ENCODE measurements at places on chromosomes 13 and 19.

DNA sequence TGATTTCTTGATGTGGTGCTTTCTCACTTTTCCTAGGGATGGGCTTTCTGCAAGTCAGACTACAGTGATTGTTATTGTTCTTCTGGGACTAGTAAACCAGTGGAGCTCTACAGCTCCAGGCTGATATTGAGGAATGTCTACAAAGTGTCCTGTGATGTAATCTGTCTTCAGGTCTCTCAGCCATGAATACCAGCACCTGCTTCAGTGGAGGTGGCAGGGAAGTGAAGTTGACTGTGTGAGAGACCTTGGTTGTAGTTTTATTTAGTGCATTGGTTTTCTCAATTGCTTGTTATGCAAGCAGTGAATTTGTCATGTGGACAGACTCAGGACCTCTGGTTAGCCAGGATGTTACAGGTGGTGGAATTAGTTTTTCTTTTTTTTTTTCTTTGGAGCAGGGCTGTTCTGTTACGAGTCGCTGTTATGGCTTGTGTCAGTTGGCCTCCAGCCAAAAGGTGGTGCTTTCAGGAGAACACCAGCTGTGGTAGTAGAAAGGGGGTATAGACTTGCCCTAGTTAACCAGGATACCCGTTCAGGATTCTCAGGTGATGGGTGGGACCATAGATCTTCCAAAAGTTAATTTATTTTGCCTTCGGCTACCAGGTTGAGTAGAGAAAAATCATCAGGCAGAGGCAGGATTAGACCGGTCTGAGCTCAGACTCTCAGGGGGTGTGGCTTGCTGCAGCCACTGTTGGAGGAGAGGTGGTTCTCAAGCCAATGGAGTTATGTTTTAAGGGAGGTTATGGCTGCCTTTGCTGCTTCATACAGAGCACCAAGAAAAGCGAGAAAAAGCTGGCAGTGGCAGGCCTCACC is 11.9 kb upstream of the ZNF675 start:
- DNase-seq, result no peak

DNA sequence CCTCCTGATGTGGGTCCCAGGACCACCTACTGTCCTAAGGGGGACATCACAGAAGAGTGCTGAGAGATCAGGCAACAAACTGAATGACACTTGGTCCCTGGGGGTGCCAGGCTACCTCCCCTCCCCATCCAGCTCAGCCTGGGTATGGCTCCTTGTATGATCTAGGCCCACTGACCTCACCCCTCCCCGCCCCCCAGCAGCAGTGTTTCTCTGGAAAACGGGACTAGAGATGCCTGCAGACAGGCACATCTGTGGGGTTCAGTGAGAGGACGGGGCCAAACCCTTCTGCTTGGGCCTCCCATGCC is 9.3 kb downstream of the ACP4 start:
- no peak for DNase-seq

DNA sequence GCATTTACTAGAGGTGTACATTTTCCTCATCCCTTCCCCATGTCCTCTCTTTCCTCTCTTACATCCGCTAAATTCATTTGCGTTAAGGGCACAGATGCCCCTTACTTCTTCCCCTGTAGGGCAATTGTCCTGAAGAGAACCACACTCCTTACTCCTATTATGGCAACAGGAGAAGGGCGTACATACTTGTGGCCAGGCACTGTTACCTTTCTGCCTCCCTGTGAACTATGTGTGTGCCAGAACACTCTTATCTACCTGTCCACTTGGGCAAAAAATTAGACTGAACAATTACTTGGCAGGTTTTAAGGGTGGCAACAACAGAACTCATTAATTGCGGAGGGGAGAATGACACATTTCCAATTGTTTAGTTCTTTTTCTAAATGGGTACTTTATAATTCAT is 152.5 kb downstream of the RGCC start:
- no peak for DNase-seq

DNA sequence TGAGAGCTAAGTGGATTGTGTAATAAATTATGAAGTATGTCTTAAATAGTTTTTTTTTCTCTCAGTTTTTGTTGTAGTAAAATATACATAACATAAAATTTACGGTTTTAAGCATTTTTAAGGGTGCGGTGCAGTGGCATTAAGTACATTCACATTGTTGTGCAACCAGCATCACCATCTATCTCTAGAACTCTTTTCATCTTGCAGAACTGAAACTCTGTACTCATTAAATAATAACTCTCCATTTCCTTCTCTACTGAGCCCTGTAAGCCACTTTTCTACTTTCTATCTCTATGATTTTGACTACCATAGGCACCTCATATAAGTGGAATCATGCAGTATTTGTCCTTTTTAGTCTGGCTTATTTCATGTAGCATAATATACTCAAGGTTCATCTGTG is 87.1 kb downstream of the GJA3 start:
- DNase-seq, result no peak

DNA sequence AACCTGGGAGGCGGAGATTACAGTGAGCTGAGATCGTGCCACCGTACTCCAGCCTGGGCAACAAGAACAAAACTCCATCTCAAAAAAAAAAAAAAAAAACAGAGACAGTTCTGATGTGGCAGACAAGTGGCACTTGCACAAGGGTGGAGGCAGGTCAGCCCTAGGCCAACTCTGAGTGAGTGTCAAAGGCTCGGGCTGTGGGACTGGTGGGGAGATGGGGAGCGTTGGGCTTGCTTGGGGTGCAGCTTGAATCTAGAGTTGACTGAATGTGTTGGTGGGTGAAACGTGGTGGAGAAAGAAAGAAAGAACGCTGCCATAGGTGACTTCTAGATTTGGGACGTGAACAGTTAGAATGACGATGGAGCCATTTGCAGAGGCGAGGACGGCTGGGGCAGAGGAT is 121.3 kb upstream of the SPACA7 start:
- DNase-seq, result no peak

DNA sequence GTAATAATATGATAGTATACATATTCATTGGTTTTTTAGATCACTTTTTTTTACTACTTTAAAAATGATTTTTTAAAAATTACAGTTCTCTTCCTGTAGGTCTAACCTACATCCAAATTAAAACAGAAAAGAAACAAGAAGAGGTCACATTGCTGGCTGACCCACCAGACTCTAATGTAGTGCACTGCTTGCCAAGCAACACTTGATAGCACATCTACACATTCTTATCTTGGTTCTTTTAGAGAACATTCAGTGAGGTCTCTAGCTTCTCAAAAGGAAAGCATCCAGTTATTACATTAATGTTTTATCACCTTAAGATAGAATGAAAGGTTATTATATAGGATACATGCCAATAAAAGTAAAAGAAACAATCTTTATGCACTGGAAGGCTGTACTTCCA is 35.6 kb downstream of the NDFIP2 start:
- no peak for DNase-seq

DNA sequence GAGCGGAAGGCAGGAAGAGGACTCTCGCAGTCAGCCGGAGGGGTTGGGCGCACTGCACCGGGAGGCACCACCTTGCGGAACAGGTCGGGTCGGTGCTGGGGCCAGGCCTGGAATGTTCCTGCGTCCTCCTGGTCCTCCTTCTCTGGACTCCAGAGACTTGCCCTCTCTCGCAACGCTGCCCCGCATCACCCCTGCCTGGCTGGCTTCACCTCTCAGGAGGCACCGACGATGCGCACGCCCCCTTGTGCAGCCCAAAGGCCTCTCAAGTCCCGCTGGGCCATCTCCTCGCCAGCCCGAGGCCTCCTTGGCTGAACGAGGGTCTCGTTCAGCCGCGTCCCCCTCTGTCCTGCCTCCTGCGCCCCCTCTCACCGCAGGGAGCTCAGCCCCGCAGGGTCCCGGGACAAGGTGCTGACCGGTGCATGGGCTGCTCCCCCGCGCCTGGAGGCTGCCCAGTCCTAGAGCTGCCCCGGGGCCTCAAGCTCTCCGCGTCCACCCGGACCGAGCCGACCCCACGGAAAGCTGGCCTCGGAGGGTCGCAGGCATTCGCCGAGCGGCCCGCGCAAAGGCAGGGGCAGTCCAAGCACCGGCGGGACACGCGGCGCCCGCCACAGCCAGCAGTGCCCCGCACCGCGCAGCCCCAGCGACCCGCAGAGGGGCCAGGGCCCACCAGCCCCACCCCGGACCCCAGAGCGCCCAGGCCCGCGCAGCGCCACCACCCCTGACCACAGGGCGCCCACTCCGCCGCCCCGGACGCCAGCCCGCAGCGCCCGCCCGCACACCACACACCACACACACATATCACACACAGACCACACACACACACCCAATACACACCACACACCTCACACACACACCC is 133.8 kb downstream of the CRYL1 start:
- DNase-seq, result no peak

GRCh38 chr19:49616532-49616931 is 23.4 kb downstream of the RRAS start:
- no peak for DNase-seq

DNA sequence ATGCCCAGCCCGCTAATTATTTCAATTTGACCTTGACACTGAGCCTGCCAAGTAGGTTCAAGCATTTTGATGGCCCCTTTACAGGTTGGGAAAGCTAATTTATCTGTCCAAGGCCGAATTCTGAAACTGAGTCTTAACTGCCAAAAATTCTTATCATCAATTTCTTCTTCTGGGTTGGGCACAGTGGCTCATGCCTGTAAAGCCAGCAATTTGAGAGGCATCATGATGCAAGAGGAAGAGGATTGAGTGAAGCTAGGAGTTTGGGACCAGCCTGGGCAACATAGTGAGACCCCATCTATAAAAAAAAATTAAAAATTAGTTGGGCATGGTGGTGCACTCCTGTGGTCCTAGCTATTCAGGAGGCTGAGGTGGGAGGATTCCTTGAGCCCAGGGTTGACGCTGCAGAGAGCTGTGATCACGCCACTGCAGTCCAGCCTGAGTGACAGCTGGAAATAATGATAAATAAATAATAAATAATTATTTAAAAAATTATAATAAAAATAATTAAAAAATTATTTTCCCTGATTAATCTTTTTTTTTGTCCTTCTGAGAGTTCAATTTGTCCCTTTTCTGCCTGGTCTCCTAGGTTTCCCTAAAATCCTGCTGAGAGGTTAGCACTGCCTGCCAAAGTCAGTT is 1.3 kb upstream of the LDLR start:
- DNase-seq, result no peak

GRCh38 chr13:41613984-41614661 is 156.8 kb downstream of the RGCC start:
- no peak for DNase-seq

- no peak for DNase-seq
Observed at GRCh38 chr13:113558461-113558860, 26.1 kb upstream of the TFDP1 start.

- DNase-seq, result no peak
Observed at GRCh38 chr13:99383946-99384345, 76.7 kb upstream of the GPR183 start.

- no peak for DNase-seq
Observed at GRCh38 chr19:1122972-1123363, 19.2 kb downstream of the GPX4 start.

GRCh38 chr13:111859354-111860230 is 207.4 kb upstream of the SOX1 start:
- no peak for DNase-seq

DNA sequence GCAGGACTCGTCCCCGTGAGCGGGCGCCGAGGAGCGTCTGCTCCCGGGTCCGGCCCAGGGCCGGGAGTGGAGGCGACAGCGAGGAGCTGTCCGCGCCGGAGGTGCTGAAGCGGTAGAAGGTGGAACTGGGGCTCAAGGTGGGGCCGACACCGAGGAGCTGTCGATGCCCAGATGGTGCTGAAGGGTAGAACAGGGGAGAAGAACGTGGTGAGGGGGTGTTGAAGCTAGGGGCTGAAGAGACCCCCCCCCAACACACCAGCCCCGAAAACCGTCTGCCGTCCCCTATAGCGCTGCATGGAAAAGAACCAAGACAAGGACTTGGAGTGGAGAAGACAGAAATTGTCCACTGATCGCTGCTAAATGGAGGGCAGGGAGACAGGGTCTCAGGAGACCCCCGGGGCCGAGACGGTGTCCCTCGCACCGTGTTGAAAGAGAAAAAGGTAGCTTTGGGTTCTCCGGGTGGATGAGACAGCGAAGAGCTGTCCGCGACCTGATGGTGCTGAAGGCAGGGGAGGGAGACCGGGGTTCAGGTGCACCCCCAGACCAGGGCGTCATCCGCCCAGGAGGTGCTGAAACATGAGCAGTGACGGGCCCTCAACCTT is 7.1 kb upstream of the PDE4C start:
- DNase-seq, result no peak

DNA sequence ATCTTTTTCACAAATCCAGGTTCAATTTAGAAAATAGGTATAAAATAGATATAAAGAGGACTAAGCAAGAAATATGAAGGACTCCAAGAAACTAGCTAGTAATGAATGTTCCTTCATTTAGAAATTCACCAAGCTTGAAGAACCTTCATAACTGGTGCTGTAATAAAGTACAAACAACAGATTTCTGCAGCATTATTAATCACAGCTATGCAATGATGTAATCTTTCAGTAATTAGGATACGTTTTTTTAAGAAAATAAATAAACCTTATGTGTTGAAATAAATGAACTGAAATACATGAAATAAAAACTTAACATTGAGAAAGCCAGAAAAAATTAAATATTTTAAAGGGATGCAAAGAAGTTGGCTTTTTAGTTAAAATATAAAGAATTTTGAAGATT is 236.1 kb downstream of the RGCC start:
- no peak for DNase-seq

DNA sequence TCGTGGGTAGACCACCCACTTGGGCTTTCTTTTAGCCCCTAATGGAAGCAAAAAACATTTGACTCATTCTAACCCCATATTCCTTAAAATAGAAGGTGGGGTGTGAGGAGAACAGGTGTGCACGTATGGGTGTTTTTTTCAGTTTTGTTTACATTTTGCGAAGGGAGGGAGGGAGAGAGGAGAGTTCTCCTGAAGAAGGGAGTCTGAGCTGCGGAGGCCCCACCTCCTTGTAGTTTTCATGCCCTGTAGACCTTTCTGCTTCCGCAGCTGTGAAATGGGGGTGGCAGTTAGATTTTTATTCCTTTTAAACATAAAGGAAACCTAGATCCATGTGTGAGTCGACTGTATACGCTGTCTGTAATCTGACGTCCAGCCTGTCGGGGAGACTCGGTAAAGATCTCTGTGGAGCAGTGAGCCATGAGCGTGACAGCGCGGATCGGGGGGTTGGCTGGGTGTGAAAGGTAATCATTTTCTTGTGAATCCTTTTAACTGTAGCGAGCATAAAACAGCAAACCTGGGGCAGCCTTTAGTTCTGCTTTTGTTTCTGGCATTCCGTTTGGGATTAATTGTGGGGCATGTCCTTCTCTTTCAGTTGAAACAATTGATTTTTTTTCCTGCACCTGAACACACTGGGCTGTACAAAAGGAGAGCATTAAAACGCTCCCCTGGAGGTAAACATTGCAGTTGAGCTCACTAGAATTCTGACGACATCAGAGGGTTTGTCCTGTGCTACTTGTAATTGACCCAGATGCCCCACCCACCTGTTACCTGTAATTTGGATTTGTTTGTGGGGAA is 2.3 kb downstream of the UPF1 start:
- no peak for DNase-seq

GRCh38 chr19:41194157-41194552 is 1.1 kb downstream of the CYP2S1 start:
- DNase-seq, result no peak

DNA sequence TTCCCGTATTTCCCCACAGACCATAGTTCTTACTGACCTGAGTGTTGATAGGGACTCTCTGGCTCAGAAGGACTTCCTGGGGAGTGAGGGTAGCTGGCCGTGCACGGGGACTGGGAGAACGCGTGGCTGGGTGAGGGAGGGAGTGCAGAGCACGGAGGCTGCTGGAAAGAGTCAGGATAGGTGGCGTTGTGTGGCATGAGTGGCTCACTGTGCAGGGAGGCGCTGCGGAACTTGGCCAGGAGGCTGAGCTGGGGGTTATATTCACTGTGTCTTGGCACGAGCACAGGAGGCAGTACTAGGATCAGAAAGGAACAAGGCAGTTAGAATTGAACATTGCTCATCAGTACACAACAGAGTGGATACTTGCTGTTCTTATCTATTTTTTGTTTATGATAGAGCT is 47.4 kb downstream of the SMAD9 start:
- no peak for DNase-seq

Data from cerebellar nuclear complex (tissue), 1 donor.